ENCODE measurements at places on chromosomes 2 and 18.

DNA sequence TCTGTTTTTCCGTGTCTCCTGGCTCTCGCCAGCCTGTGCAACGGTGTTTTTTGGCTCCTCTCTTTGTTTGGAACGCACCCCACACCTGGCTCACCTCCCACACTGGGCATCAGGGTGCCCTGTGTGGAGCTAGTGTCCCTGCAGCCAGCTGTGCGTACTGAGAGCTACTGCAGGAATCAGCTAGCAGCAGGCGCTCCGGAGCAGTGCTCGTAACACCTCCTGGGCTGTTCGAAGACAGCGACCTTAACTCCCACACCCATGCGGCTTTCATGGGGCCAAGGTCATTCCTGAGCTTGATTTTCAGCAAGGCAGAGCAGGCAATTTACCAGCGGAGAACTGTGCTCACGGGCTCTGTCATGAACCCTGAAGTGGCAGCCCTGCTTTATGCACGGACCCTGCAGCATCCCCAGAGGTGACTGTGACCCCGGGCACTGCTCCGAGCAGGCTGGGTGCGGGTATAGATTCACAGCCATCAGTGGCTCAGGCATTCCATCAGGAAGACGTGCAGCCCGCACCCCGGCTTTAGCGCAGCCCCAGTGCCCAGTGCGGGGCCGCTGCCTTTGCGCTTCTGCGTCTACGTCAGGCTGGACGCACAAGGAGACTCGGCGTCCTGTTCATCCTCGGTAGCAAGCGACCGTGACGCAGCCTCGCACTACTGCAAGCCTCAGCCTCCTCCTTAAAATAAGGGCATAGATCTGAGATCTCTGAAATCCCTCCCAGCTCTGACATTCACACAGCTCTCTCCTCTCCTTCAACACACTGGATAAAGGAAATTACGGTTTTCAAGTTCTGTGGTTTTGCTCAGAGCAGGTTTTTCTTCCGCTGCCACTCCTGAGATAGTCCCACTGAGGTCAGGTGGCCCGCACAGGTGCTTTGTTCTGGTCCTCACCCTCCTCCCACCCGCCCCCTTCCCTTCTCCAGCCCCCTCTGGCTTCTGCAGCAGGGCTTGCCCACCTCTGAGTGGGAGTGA lies 58.2 kb downstream of the ADI1 start:
- DNase-seq, result no peak

- no peak for DNase-seq
Observed at GRCh38 chr2:65032019-65032975, 23.9 kb upstream of the CEP68 start.

GRCh38 chr18:3806656-3807055 lies 356.7 kb downstream of the TGIF1 start:
- no peak for DNase-seq

- DNase-seq, result no peak
Observed at GRCh38 chr2:1420746-1421480, 7.7 kb downstream of the TPO start.

- DNase-seq, result no peak
Observed at GRCh38 chr2:76197428-76197827, 486.7 kb upstream of the GCFC2 start.

DNA sequence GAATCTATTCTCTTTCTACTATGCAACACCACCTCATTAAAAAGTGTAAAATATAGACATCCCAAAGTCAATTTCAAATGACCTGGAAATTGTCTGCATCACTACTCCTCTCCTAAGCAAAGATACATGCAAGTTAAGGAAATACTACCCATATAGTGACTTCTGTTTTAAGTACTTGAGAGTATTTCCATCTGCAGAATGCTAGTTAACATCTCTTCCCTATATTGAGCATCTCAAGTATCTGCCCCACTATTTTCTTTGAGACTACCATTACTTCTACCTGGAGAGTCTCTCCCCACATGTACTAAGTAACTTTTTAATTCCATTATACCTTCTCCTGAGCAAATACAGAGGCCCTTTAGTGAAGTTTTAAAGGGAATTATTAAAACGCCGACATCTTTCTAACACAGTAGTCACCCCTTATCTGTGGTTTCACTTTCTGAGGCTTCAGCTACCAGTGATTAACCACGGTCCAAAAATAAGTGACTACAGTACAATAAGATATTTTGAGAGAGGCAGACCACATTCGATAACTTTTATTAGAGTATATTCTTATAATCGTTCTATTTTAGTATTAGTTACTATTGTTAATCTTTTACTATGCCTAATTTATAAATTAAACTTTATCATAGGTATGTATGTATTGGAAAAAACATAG lies 21.8 kb downstream of the CWC22 start:
- DNase-seq, result no peak

- no peak for DNase-seq
Observed at GRCh38 chr2:234480337-234480736, 16.5 kb downstream of the ARL4C start.

- no peak for DNase-seq
Observed at GRCh38 chr2:56801770-56802169, 618.0 kb downstream of the CCDC85A start.

DNA sequence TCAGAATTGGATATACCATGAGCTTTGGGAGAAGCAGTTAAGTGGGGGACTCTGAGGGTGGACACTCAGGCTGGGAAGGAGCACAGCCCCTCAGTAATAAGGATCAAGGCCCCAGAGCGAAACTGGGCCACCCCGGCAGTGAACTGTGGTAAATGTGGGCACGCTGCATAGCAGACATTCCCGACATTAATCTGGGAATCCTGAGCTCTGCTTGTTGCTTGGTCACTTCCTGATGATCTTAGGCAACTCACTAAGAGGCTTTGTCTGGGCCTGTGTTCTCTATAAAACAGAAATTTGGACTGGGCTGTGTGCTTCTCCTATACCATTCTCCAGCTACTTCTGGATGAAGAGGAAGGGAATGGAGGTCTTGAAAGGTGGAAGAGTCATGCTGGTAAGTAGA lies 4.8 kb downstream of the TGFBRAP1 start:
- DNase-seq, result no peak

GRCh38 chr2:42450136-42450535 lies 43.6 kb downstream of the KCNG3 start:
- no peak for DNase-seq

GRCh38 chr2:218318241-218318640 lies 25.9 kb upstream of the TMBIM1 start:
- no peak for DNase-seq
